Right ventricle myocardium inferior (tissue), 1 donor: ENCODE measurements at places on chromosomes 3 and 15. TPM values are rescaled to one million over a fixed set of nuclear protein-coding genes. Genes with fewer than 3 reads are reported as not detected.
A peak's percentile ranks its signal among the peaks of the same experiment; 100 is the strongest.

- no peak for DNase-seq
Measured at GRCh38 chr15:63483521-63484371, 20.6 kb upstream of the USP3 start.

- DNase-seq = peak; percentile 84
Measured at GRCh38 chr3:179652447-179653095, at the start of gene USP13. Gene USP13, plus strand, starts transcription at chr3:179653040. Its CDS starts 186 bp downstream, at chr3:179653226.

XIRP1 gene
- 317 TPM for total RNA-seq

DNA sequence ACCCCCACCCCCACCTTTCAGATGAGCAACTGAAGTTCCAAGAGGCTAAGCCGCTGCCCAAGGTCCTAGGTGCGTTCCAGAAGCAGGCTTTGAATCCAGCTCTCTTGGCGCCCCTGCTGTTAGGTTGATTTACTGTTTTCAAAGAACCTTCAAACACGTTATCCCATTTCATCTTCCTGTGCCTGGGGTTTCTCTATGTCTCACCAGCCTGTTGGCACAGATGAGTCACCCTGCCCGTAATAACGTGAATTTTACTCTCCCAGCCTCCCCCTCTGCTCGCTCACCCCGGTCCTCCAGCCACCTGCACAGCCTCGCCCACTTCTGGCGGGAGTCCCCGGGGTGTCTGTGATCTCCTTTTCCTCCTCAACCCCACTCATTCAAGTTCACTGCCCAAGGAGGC, 13.0 kb upstream of the TSEN2 start:
- no peak for DNase-seq

- DNase-seq = no peak
Measured at GRCh38 chr3:190116551-190117067, 4.1 kb downstream of the P3H2 start.

- no peak for DNase-seq
Measured at GRCh38 chr15:68774521-68775235, 46.0 kb downstream of the ANP32A start.

- DNase-seq = no peak
Measured at GRCh38 chr15:52805351-52806283, 15.5 kb upstream of the ONECUT1 start.

LRRC34 gene
- 1.6 TPM for total RNA-seq

DNA sequence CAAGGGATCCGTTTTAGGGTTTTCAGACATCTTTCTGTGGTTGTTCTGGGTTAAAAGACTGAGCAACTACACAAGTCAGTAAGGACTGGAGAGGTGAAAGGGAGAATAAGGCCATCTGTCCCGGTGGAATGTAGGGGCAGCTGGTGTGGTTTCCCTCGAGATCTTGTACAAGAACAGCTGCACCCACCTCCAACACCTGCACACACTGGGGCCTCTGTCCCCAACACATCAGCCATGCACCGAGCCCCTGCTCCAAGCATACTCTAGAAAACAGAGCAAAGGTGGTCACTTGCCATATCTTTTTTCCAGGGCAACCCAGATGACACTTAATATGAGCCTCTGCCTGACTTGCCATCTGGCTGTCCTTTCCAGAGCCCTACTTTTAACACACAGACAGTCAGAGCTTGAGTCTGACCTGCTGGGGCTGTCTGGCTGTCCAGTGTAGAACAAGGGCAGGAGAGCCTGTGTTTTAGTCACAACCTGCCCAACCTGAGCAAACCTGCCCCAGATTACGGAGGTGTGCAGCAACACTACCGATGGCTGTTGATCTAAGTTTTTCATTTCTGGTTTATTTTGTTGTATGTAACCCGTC, 12.2 kb downstream of the MAN2A2 start:
- no peak for DNase-seq

DNA sequence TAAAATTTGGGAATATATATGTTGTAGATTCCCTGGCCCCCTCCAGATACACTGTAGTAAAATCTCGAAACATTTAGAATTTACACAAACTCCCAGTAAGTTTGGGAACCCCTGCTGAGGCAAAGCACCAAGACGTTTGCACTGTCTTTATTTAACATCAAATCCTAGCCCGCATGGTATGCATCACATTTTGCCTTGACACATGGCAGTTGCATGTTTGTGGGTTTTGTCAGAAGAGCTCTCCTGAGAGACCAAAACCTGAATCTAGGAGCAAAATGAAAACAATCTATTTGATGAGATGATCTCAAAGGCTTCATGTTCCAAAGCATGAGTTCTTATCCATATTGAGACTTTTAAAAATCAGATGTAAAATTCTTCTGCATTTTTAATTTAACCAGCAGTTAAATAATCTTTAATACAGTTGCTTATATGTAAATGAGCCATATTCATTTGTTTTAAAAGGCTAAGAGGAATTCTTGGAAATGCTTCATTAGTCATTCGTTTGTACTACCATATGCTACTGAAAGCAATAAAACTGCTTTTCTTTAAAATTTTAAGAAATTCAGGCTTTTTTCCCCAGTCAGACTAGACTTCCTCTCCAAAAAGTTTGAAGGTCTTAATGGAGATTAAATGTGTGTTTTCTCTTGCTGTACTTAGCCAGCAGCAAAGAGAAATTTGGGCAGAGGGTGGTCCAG, 105.2 kb upstream of the BOC start:
- no peak for DNase-seq

- DNase-seq = no peak
Measured at GRCh38 chr3:53483821-53484220, 10.6 kb upstream of the CACNA1D start.

GRCh38 chr3:22734756-22735155, 468.4 kb upstream of the UBE2E2 start:
- no peak for DNase-seq

RHCG gene
- not detected for total RNA-seq

DNA sequence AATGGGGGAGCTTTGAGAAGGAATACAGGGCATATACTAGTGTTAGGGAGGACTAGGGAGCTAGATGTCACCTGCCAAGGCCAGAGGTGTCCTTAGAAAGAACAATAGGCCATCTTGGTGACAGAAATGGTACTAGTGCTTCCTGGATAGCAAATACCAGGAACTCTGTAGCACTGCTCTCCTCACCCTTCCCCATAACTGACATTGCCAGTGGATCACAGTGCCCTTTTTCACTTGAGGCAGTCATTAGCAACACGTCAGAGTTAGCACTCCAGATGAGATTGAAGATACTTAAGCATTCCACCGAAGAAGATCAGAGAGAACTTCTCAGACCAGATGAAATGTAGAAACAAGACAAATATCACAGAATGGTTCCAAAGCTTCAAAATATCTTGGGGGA, 103.1 kb upstream of the PDZRN3 start:
- no peak for DNase-seq

DNA sequence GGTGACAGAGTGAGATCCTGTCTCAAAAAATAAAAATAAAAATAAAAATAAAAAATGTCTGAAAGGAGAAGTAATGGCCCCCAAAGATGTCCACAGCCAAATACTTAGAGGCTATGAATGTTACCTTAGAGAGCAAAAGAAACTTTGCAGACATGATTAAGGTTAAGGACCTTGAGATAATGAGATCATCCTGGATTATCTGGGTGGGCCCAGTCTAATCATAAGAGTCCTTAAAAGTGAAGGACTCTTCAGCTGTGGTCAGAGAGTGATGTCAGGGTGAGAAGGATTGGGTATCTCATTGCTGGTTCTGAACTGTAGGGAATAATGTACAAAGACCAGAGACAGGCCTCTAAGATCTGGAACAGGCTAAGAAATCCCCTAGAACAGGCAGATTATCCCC, 84.9 kb upstream of the POU1F1 start:
- DNase-seq = no peak

DNA sequence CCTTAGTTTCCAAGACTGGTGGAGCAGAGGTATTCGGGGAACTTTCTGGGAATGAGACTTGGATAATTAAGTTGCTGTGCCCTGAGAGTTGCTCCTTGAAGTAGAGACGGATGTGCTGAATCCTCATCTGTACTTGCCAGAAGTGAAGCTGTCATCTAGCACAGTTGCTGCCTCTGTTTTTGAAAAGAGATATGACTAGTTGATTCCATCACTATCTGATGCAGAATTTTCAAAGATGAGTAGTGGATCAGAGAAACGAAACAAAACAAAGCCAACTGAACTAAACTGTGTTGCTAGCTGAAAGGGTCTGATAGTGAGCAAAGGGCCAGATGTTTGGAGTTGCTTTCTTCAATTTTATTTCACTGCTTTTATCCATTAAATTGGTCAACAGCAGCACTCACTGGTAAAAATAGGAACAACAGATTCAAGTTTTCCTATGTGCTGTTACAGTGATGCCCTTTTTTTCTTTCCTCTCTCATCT, 52.7 kb downstream of the MITF start:
- no peak for DNase-seq

DNA sequence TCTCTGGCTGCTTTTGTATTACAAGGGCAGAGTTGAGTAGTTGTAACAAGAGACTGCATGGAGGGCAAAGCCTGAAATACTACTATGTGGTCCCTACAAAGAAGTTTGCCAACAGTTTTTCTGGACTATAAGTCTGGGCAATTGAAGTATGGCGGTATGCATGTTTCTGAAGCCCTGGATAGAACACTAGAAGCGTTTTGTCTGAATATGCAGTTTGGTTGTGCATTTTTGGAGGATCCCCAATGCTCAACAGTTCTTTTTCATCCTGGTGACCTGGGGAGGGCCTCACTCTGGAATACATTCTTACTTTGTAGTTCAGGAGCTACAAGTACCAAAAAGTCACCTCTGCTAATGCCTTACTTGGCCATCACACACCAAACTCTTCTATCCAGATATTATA, 29.6 kb downstream of the SH3GL3 start:
- DNase-seq = no peak

- DNase-seq = no peak
Measured at GRCh38 chr3:55242921-55243320, 244.2 kb downstream of the WNT5A start.

FHIT gene
- 24.5 TPM for total RNA-seq

DNA sequence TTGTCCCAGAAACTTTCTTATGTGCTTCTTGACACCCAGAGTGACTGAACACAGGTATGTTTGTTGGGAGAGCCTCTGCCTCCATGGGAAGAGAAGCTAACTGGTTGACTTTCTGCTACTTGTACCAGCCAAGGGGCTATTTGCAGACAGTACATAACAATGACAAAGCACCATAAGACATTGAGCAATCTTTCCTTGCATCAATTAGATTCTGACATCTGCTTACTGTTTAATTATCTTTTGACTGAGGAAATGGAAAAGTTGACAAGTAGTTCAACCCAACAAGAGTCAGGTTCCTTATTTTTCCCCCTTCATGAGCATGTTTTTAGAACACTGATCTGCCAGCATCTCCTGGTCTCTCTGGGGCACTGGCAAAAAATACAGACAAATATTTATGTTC, 157.7 kb downstream of the RPLP1 start:
- DNase-seq = no peak

DNA sequence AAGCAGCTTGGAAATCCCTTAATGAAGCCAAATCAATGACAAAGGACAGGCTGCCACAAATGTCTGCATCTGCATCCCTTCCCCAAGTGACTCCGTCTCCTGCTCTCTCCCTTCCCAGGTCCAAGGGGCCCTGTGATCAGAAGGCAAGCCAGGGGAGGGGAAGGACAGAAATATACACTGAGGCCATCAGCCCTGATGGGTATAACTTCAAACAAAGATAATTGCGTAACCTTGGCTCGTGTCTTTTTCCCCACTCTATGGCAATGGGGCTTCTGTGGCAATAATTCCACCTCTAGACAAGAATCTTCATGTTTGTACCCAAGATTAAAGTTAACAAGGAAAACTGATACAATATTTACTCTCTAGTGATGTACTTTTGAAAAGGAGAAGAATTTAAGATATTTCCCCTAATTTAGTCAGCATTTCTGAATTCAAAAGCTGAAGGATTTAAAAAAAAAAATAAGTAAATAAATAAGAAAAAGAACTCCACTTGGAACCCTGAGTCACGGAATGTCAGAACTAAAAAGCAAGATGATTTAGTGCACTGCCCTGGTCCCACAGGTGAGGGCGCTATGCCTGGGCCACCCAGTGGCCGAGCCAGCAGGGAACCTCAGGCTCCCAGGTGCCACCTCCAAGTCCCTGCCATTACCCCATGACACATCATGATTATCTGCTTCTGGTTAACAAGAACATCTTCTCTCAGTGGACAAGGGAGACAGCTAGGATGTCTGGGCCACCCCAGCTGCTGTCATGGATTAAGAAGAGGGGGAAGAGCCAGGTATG, 154.5 kb downstream of the STT3B start:
- no peak for DNase-seq

- DNase-seq = no peak
Measured at GRCh38 chr15:80925597-80926059, 64.0 kb downstream of the MESD start.

DNA sequence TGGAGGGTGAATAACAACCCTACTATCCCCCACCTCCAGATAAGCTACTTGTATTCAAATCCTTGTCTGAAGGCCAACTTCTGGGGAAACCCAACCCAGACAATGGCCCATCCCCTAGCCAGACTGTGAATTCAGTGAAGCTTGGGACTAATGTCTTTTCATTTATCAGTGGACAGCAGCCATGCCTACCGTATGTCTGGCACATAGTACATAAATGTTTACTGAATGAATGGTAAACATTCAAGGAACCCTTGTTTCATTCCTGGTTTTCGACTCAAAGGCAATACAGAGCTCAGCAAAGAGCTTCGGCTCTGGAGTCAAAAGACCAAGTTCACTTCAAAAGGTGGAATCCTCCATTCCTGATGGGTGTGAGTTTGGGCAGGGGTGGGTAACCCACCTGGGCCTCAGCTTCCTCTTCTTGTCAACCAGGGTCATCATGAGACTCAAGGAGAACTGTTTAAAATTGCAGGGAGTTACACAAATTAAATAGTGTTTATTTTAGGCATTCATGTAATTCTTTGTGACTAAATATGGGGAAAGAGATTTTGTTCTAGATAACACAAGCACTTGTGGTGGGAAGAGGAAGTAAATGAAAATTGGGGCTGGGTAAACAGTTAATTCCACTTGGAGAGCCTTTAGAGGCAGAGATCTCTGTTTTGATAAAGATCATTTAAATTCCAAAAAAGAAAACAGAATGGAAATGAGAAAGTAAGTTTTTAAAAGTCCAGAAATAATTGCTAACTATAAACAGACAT, 303.7 kb upstream of the WNT5A start:
- no peak for DNase-seq

DNA sequence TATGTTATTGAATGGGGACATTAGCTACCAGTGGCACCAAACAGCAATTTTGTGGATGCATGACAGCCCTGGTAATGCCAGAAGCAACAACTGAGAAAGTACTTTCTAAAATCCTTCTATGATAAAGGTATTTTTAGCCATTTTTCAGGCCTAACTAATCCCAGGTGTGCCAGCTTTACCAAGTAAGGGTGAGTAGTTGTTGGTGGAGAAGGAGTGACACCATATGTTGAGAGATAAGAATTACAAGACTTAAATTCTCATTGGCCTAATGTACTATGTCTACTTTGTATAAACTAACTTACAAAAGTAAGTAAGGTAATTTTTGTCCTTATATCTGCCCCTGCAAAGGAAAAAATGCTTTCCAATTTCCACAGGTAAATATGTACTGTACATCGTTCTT, 4.1 kb upstream of the COX17 start:
- no peak for DNase-seq
